ENCODE measurements at places on chromosomes 11 and 22.

DNA sequence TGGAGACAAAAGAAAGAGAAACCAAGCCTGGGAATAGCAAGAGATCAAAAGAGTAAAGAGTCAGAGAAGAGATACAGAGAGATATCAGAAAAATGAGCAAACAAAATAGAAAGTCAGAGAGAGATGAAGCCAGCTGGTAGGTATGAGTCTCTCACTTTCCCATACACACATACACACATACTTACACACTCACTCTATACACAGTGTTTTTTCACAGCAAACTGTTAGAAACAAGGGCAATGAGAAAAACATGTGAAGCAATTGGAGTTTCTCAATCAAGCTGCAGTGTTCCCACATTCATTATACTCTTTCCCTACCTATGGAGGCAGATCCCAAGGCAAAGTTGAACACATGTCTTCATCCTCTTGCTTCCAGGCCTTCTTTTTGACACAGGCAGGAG is 2.6 kb upstream of the NLRP10 start:
- DNase-seq, result no peak

GRCh38 chr11:86212019-86212611 is 32.4 kb upstream of the EED start:
- no peak for DNase-seq

DNA sequence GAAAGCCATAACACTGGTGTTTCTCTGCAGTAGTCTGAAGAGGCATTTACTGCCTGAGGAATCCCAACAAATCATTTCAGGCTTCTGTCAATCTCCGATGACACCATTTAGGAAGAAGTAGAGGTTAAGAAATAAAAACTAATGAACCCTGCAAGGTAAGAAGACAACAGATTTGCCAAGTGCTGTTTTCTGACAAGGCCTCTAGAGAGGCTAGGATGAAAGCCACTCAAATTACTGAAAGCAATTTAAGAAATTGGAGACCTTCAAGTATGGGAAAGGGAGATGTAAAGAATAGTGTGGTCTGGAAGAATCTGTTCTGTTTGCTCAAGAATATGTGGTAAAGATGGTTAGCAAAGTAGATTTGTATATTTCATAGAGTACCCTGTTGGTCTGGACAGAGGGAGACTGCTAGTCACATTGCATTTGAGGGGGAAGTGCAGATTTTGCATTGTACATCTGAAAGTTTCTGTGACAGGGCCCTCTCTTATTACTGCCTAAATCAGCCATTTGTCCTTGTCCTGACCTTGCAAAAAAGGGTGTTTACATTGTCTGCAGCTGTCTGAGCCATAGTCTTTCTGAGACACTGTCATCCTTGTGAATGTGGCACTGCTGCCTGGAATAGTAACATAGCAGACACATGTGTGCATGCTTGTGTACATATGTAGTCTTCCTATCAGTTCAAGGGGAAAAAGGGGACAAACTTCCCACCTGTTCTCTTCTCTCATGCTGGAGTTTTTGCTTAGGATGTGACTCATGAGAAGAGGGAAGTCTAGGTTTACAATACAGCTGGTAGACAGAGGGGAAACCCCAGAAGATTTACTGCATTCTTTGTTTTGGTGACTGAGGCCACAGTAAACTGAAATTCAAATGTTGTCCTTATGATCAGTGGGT is 640.2 kb upstream of the KIRREL3 start:
- DNase-seq, result no peak

DNA sequence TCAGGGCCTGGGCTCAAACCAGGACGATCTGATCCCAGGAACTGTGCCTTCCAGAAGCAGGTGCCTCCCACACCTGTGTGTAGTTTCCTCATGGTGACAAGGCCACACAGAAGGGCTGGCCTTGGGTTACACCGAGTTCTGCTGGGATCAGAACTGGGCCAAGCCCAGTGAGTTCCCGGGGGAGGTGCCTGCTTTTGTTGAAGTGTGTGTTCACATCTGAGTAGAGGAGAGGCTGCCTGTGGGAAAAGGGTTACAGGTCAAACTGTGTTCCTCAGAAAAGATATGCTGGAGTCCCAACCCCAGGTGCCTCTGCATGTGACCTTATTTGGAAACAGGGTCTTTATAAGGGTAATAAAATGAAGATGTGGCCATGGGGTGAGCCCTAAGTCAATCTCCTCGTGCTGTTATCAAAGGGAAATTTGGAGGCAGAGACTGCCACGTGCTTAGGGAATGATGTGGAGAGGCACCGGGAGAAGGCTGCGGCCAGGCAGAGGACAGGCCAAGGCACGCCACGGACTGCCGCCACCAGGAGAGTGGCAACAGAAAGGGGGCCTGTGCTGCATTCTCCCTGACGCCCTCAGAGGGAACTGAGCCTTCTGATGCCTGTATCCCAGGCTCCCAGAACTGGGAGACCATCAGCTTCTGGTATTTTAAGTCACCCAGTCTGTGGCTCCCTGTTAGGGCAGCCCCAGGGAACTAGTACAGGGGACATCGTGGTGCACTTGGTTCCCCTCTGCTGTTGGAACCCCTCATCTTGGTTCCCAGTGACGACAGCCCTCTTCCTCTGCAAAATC is 158.8 kb downstream of the CACNA1I start:
- no peak for DNase-seq

All from GM19239 (cell line).